SW 1271 (cell line): ENCODE measurements at places on chromosomes 7 and 10.

GRCh38 chr7:11768263-11768662 lies 63.7 kb downstream of the THSD7A start:
- DNase-seq, result no peak

DNA sequence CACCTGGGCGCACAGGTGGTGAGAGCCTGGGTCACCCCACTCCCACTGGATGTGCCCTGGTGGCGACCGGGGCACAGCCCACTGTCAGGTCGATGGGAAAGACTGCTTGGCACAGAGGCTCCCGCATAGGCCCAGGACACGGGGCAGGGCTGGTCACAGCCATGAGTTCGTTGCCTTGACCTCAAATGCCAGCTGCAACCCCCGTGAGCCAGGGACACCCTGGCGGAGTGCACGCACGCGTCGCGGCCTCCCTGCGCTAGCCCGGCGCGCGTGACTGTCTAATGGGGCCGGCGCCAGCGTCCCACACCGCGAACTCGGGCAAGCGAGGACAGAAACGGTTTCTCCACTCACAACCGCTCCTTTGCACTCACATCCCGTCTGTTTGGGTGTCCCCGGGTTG lies 267.4 kb downstream of the USP6NL start:
- no peak for DNase-seq

DNA sequence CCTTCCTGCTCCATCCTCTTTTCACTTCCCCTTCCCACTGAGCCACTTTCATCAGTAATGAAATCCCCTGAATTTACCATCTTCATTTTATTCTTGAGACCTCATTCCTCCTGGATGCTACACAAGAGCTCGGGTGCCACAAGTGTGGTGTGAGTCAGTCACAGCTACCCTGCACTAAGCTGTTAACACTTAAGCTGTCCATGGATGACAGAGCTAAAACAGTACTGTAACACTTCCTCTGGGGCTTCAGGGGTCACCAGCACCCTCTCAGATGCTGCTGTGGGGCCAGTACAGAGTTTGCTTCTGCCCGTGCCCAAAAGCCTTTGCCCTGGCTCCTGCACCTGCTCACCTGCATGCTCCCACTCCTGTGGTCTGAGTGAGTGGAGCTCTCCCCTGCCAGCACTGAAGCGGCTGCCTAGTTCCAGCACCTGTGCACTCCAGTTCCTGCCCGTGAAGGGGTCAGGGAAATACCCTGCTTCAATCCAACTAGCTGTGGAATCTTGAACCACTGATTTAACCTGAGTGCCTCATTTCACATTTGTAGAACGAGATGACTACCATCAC lies 71.9 kb downstream of the POT1 start:
- DNase-seq, result no peak

DNA sequence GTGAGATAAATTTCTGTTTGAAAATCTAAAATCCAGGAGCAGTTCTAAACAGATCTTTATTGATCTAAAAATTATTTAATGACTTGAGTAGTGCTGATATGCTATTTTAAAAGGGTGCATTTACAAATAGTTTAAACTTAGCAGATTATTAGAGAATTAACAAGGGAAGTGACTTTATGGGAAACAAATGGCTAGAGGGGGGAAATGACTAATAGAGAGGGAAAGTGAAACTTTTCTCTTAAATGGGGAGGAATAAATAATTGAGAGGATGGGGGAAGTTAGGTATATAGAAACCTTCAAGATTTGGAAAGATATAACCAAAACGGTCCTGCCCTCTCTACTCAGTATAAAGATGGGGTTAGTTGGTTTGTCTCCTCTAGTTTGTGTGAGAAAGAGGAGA lies 90.1 kb upstream of the ARMC3 start:
- no peak for DNase-seq

DNA sequence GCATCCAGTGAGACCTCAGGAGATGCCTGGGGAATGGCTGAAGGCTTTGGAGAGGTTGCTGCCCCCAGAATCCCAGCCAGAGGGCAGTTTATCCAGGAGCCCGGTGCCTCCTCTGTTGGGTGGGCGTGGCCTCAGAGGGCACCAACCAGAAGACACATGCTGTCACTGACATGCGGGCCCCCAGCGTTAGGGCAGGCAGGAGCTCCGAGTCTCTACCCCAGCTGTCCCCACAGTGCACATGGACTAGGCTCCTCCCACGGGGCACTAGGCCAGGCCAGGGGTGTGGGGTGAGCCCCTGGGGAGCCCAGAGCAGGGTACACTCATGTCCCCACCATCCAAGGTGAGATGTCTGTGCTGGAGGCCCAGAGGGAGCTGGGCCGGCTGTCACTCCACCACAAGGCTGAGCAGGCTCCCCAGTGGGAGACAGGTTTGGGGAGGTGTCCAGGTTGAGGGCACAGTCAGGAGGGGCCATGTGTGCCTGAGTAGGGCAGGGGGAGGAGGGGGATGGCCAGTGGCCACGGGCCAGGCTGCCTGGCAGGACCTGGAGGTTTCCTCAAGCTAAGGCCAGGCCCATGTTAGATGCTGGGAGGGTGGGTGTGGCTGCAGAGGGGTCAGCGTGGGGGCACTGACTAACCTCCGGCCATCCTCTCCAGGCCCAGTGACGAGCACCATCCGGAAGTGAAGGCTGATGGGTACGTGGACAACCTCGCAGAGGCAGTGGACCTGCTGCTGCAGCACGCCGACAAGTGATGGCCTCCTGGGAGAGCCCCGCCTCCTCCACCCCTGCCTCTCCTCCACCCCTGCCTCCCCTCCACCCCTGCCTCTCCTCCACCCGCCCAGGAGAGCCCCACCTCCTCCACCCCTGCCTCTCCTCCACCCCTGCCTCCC lies 131.3 kb downstream of the FAM53B start:
- DNase-seq, result no peak

DNA sequence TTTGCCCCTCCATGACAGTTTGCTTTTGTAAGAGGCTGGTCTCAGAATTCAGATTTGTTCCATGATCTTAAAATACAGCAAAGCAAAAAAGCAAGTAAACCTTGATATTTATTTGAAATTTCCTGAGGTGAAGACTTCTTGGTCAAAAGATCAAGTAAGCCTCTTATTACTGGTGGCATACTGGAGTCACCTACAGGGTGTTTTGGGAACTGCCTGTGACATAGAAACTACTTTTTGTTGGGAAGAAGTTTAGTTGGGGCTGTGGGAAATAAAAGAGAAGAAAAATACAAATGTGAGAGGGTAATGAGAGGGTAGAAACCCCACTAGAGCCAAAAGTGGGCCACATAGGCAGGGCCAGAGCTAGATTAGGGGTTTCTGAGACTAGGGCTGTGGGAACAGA lies 217.9 kb downstream of the OTUD1 start:
- DNase-seq, result no peak

DNA sequence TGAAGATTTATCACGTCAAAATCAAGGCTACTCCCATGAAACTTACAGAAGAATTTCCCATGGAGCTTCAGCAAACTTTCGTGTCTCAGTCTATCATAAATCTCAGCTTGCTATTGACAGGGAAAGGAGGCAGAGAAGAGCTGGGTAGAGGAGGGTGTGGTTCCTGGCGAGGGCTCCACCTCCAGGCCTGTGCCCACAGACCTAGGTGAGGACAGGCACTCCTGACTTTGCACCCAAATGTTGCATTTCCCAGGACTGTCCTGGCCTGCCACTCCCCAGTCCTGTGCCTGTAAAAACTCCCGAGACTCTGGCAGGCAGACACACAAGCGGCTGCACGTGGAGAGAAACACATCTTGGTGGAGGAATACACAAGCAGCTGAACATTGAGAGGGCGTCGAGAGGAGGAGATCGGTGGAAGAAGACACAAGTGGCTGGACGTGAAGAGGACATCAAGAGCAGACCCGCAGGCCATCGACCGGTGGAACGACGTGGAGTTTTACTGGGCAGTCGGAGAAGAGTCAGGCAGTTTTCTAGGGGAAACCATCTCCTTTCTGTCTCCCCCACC lies 145.1 kb downstream of the CTNNA3 start:
- DNase-seq, result no peak

DNA sequence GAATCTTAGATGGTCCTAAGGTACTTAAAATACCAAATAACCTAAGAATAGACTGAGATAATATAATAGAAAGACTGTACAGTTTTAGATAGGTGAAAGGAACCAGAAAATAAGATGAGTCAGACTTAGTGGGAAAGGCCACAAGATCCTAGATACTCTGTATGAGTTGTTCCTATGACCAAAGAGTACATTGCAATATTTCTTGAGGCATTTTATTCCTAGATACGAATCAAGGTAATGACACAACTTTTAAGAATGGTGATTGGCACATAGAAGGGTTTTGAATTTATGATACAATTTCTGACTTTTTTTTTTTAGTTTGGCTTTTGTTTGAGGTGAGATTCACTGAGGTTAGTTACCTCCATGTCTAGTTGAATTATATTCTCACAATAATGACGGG lies 30.2 kb downstream of the MGAM start:
- no peak for DNase-seq

- DNase-seq, result no peak
These were observed 145.9 kb downstream of the PRKAG2 start for GRCh38 chr7:151731022-151731441.

DNA sequence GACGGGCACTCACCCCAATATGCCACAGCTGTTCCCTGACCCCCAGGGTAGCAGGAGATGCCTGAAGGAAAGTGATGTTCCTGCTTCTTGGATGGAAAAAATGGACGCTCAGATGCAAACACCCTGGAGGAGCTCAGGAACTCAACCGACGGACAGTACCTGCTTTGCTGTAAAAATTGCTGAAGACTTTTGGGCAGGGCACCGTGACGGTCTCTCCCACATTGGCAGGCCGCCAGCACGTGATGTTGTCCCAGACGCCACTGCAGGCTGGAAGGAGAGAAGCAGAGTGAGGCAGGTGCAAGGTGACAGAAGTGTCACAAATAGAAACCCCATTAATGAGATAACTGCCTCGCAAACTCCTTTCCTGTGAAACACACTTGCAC lies 35.0 kb downstream of the VIPR2 start:
- DNase-seq, result no peak

GRCh38 chr10:3838460-3839437 lies 53.7 kb upstream of the KLF6 start:
- no peak for DNase-seq

DNA sequence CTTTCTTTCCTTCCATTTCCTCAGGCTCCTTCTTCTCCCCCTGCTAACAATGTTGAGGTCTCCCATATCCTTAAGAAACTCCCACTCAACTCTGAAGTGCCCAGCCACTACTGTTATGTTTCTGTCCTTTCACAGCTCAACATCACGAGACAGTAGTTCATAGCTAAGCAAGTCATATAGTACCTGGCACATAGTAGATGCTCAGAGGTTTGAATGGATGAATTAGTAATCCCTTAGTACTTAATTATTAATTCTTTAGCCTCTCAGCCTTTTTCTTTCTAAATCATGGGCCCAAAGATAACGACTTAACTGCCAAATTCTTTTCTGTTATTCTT lies 22.6 kb downstream of the CSGALNACT2 start:
- DNase-seq, result no peak

- no peak for DNase-seq
These were observed 81.3 kb upstream of the DKK1 start for GRCh38 chr10:52232561-52233350.

- no peak for DNase-seq
These were observed 66.4 kb upstream of the SORCS1 start for GRCh38 chr10:107230887-107231286.

- no peak for DNase-seq
These were observed 135.9 kb downstream of the MAD1L1 start for GRCh38 chr7:2096692-2097387.

DNA sequence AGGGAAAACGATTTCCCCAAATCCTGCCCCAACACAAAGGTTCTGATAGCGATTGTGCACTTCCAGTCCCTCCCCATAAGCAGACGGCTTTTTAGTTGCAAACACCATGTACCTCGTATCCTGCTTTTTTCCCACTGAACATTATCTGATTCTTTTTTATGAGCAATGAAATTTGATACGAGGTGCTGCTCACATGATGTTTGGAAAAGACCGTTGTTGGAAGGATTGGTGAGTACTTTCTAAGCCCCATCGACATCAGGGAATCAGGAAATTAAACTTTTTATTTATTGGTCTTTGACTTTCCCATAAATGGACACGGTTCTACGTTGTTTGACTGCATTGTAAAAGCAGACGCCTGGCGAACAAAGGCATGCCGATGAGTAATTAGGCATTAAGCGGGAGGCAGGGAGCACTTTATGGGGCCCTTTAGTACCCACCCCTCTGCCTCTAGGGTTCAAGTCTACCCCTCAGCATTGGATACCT lies 49.4 kb downstream of the TEX36 start:
- no peak for DNase-seq

- DNase-seq, result no peak
These were observed 4.9 kb downstream of the MAT1A start for GRCh38 chr10:80284522-80284921.

- DNase-seq, result no peak
These were observed 54.5 kb downstream of the MACC1 start for GRCh38 chr7:20162665-20163064.

- no peak for DNase-seq
These were observed 2.2 kb upstream of the UFSP1 start for GRCh38 chr7:100891568-100892247.

DNA sequence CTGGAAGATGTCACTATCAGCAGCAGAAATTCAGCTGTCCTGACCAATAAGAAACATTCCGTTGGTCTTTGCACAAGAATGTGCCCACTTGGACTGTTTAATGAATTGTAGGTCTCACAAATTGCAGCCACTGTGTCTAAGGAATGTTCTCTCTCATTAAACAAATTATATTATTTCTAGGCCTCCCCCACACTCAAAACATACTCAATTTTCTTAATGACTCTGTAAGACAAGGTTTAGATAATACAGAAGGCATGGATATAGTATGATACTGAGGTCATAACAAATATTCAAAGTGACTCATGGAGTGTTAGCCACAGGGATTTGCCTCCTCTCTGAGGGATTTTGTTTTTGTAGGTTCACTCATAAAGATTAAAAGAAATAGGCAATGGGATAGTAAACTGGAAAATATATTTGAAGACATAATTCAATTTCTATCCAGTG lies 197.5 kb downstream of the PTN start:
- DNase-seq, result no peak

DNA sequence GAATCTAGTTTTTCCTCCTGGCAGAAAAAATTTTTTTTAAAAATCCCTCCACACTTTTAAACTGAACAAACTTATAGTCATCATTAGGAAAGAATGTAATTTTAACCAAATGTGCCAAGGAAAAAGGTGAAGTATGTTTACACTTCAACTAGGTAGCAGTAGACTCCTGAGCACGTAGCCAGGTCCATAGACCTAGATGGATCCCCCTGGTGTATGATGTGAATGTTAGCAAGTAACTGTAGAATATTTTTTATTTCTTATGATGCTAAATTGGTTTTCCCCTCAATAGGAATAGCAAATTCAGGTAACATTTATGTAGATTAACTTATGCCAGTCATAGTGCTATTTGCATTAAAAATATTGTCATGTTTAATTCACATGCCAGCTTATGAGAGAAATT lies 19.6 kb downstream of the CABCOCO1 start:
- DNase-seq, result no peak

GRCh38 chr7:99379043-99379577 lies 4.6 kb downstream of the ARPC1B start:
- peak; percentile 26 for DNase-seq
